Esophagus squamous epithelium (tissue), 5 donors: ENCODE measurements at places on chromosomes 2 and 18.

GRCh38 chr2:100894105-100894795, 74.3 kb downstream of the NPAS2 start:
- DNase-seq = no peak

DNA sequence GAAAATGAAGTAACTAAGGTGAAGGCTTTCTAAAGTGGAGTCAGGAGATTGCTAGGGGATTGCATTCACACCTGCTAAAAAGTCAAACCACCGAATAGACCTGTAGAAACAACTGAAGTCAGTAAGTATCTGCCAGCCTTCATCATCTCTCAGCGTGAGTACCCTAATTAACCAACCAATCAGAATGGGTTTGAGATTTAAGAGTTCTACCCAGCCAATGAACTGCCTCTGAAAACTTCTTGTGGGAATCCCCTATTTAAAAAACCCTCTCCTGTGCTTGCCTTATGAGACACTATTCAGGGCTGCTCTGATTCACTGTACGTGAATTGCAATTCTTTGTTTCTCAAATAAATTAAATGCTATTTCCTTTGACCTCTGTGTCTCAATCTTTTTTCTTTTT, 3.4 kb upstream of the FAM161A start:
- no peak for DNase-seq

DNA sequence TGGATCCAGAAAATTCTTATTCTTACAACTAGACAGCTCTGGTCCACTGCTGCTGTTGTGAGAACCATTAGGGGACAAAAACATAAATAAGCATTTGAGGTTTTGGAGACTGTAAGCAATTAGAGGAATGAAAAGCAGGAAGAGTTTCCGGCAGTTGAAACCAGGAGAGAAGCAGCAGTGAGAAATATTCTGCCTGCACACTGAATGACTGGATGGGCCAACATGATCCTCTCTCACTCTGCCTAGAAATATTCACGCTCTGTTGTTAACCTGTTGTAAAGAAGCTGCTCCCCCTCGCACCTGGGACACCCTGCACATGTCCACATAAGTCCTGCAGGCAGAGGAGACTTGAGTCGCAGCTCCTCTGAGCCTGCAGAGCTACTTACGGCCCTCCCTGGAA, 60.4 kb upstream of the RNF152 start:
- no peak for DNase-seq

- no peak for DNase-seq
Observed at GRCh38 chr2:71557321-71557720, 104.0 kb downstream of the DYSF start.

- no peak for DNase-seq
Observed at GRCh38 chr2:200357845-200358244, 51.4 kb downstream of the SPATS2L start.

GRCh38 chr18:22494771-22495170, 77.1 kb upstream of the CTAGE1 start:
- DNase-seq = no peak

- no peak for DNase-seq
Observed at GRCh38 chr2:77025714-77026113, 496.5 kb downstream of the LRRTM4 start.

DNA sequence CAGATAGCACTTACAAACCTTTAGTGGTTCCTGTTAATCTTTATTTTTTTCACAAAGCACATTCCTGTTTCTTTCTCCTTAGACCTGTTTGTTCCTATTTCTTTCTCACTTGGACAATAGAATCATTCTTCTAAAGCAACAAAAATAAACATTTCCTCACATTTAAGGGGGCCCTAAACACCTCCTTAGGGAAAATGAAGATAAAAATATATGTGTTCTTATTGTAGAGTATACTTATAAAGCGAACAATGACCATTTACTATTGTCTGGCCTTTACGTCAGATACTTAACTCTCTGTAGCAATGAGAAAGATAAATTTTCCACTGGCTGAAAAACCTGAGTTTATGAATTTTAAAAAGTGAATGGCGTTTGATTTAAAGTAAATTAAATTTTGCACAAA, 234.6 kb downstream of the TCF4 start:
- DNase-seq = no peak

GRCh38 chr2:232927032-232927792, 57.1 kb downstream of the SNORC start:
- no peak for DNase-seq

GRCh38 chr18:8948011-8948410, 154.5 kb upstream of the NDUFV2 start:
- no peak for DNase-seq

DNA sequence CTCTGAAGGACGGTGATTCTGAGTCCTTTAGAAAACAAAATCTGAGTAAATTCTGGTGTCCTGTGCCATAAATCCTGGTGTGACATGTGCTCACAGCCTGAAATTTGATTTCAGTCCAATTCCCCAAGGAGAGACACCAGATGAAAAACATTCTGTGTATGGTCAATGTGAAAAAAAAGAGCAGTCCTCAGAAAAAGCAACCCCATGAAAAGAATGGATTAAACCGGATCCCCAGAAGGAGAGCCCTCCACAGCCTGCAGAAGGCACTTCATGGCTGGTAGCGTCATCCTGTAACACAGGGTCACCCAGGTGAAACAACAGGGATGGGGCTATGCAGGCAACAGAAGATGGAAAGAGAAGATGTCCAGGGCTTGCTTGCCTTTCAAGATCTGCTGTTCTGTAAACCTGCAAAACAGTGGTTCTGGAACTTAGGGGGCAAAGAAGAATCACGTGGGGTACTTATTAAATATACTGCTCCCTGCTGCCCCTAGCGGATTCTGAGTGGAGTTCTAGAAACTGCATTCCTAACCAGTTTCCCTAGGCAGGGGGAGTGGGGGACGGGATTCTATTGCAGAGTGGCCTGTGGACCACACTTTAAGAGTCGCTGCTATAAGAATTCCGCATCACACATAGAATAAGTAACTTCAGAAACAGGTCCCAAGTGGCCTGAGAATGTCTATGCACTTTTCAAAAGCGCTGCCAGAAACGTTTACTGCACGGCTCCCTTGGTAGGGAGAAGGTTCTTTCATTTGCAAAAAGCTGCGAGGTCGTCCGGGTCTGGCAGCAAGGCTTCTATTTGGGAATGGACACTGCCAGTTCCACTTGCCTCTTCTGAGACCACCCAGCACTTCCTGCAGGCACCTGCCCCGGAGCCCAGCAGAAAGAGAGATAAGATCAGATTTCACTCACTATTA, 118.9 kb upstream of the ARL5A start:
- DNase-seq = no peak

DNA sequence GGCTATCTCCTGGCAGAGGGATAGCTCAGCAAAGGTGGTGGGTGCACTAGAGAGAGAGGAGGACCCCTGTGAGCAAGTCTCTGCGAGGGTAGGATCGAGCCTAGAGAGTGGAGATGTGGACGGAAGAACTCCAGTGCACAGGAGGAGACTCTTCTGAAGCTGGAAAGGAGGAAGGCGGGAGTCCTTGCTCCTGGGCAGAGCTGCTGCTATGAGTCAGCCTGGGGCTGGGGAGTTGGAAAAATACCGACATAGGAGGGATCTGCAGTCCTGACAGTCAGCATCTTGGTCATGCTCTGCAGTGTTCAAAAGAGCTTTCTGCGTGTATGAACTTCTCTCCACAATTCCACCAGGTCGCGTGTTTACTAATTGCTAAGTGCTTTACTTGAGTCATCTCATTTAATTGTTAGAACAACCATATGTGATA, 233.8 kb downstream of the LDLRAD4 start:
- DNase-seq = no peak

DNA sequence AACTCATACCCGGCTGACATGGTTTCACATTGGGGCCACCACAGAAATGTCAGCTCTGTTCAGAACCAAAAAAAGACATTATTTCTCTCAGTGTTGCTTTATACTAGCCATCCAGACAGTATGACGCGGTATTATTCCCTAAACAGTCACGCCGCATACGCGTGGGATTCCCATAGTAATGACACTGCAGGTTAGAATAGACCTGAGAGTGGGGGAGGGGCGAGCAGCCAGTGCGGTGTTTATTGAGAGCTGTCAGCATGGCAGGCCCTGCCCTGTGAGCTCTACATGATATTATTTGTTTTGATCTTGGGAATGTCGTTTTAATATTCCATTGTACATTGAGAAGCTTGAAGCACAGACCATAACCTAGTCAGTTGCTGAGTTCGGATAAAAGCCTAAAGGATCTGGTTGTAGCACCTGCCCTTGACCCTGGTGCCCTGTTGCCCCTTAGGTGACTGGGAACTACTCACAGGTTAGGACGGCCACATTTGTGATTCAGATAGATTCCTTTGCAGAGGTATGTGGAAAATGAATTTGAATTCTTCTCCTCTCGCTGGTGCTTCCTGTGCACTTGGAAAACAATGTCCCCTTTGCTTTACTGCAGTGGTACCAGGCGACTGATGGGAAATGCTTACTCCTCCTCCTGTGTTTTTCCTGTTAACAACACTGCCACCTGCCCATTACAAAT, 150.1 kb downstream of the ARHGAP28 start:
- no peak for DNase-seq

GRCh38 chr2:188902901-188903491, 71.2 kb upstream of the COL3A1 start:
- DNase-seq = no peak

- no peak for DNase-seq
Observed at GRCh38 chr2:213885485-213885884, 525.4 kb upstream of the VWC2L start.

- no peak for DNase-seq
Observed at GRCh38 chr2:150811259-150811855, 323.9 kb upstream of the RND3 start.

DNA sequence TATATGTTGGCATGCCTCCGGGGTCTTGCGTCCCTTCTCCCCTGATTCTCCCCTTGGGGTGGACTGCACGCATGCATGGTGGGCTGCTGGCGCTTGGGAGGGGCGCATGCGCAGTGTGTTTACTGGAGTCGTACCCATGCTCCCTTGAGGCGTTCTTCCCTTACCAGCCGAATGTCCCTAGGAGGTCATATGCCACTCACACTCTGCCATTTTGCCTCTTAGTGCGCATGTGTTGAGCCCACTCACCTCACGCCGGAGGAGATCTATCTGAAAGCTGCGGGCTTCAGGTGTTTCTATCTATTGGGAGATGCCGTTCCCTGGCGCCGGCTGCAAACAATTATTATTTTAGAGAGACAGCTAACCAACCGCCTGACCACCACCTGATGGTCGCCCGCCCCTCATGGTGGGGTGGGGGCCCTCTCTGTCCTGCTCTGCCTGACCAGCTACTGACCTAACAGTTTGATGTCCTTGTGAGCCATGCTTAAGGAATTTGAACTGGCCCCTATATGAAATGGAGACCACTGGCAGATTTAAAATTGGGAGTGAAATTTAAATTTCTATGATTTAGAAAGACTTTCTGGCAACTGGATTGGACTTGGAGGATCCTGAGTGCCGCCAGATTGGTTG, 179.6 kb downstream of the RNF144A start:
- no peak for DNase-seq

DNA sequence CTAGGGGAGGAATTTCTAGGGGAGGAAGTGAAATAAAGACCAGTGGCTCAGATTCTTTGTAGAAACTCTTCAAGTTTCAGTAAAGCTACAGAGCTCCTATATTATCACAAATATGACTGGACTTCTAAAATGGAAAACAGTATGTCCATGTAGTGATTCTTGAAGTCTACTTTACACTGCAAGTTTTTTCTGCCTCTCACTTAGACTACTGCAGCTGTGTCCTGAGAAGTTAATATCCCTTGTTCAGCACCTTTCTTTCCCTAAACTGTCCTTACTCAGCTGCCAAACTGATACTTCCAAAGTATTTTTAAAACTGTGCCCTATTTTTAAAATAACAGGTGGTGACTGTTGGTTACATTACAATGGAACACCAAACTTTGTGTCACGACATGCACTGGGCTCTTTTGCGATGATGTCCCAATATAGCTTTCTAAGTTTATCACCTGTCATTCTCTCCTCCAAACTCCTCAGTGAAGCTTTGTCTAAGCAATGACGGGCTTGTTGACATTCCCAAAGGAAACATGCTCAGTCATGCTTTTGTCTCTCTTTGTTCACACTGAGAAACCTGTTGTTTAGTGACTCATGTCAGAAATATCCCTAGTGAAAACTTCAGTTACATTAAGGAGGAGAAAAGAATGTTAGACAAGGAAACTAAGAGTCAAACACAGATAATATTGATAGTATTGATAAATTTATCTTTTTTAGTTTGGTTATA, 341.1 kb downstream of the ARL6IP6 start:
- no peak for DNase-seq

DNA sequence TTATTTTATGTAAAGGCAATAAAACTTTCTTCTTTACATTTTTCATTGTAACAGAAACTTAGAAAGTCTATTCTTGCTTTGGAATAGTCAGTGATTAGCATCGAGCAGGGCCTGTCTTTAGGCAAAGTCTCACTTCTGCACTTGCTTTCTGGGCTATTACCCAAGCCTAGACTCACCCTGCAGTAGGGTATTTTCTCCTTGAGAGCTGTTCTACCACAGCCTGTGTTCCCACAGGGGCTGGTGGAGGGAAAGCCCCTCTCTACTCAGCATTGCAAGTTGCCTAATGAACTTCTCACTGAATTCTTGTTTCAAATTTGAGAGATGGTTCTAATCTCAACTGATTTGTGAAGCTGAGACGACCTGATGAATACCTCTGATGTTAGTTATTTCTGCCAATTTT, 111.7 kb upstream of the KLHL14 start:
- DNase-seq = no peak

DNA sequence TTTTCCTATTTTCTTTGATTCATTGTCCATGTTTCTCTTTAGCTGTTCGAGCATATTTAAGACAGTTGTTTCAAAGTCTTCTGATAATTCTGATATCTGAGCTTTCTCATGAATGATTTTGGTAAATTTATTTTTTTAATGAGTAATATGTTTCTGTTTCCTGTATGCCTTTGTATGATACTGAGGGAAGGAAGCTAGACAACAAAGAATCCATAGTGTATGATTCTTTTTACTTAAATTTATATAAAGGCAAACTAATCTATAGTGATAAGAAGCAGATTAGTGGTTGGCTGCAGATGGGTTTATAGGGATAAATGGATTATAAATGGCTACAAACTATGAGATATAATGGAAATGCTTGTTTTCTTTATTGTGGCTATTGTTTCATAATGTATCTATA, 352.7 kb upstream of the CDH2 start:
- no peak for DNase-seq

- DNase-seq = peak; percentile 70
Observed at GRCh38 chr2:173963817-173964564, 1.2 kb downstream of the SP3 start.

DNA sequence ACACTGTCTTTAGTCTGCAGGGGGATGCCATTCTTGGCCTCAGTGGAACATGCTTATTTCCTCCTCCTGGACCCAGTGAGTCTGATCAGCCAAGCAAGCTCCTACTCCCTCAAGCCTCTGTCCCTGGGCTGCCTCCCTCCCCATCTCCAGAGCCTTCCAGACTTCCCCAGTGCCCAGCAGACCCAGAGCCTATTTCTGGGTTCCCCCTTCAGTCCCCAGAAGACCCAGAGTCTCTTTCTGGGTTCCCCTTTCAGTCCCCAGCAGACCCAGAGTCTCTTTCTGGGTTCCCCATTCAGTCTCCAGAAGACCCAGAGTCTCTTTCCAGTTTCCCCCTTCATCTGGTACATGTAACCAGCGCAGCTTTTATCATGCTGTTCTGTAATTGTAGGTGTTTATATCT, 17.0 kb upstream of the PKDCC start:
- DNase-seq = no peak

- no peak for DNase-seq
Observed at GRCh38 chr2:152298754-152299153, 36.2 kb upstream of the FMNL2 start.
